ENCODE measurements at places on chromosomes 11 and 22.

GRCh38 chr11:44290208-44290607, 19.7 kb downstream of the ALX4 start:
- DNase-seq = no peak

DNA sequence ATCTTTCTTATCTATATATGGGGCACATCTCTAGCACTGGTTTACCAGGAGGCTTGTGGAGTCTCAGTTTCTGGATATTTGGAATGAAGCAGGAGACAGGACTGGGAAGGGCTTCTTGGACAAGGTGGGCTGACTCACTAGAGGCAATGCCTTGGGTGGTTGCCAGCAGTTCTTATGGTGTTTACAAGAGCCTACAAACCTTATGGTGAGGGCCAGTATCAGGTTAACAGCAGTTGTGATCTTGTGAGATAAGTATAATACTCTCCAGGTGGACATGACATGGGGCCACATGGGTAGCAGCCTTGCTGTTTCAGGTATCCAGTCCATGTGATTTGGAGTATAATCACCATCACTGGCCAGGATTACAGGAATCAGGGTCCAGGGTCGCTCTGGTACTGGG, 10.2 kb downstream of the FUT4 start:
- no peak for DNase-seq

- no peak for DNase-seq
Observed at GRCh38 chr11:28400331-28401100, 292.3 kb downstream of the METTL15 start.

- no peak for DNase-seq
Observed at GRCh38 chr22:37416389-37416788, 10.9 kb downstream of the ELFN2 start.

- DNase-seq = no peak
Observed at GRCh38 chr22:48389916-48390315, 1437.8 kb downstream of the BRD1 start.

DNA sequence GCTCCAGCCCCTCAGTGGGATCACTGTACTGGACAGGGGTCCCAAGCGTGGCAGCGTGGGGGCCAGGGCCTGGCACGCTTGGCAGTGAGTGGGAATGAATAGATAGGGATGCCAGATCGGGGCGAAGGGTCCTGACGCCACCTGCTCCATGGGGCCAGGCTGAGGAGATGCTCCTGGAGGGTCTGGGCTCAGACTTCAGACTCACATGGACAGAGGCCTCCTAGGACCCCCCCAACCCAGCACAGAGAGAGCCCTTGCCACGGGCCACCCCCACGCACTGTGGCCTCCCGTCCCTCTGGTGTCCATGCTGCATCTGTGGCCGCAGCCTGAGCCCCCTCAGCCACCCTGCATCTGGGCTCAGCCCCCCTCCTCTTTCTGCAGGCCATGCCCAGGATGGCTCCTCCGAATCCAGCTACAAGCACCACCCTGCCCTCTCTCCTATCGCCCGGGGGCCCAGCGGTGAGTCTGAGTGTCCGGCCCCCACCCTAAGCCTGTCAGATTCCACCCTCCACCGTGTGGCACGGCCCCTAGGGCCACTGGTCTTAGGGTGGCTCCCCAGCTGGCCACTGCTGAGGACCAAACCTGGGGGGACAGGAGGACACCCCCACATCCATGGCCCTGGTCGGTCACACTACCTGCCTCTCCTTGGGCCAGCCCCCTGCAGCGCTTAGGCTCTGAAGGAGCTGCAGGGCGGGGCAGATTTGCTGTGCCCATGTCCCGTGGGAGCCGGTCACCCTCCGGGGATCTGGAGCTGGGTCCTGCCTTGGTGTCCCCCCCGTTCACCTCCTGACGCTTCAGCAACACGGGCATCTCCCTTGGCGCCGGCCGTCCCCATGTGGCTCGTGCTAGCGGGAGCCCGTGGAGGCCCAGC, 2.7 kb downstream of the MUC5AC start:
- no peak for DNase-seq

- DNase-seq = no peak
Observed at GRCh38 chr22:48105259-48105658, 1342.8 kb downstream of the TBC1D22A start.

GRCh38 chr11:72048766-72049460, 31.4 kb downstream of the NUMA1 start:
- DNase-seq = peak; percentile 24

- no peak for DNase-seq
Observed at GRCh38 chr11:1946812-1947484, at the start of gene MRPL23. Gene MRPL23 (plus strand): TSS chr11:1947332. CDS start chr11:1947363, 31 bp downstream.

DNA sequence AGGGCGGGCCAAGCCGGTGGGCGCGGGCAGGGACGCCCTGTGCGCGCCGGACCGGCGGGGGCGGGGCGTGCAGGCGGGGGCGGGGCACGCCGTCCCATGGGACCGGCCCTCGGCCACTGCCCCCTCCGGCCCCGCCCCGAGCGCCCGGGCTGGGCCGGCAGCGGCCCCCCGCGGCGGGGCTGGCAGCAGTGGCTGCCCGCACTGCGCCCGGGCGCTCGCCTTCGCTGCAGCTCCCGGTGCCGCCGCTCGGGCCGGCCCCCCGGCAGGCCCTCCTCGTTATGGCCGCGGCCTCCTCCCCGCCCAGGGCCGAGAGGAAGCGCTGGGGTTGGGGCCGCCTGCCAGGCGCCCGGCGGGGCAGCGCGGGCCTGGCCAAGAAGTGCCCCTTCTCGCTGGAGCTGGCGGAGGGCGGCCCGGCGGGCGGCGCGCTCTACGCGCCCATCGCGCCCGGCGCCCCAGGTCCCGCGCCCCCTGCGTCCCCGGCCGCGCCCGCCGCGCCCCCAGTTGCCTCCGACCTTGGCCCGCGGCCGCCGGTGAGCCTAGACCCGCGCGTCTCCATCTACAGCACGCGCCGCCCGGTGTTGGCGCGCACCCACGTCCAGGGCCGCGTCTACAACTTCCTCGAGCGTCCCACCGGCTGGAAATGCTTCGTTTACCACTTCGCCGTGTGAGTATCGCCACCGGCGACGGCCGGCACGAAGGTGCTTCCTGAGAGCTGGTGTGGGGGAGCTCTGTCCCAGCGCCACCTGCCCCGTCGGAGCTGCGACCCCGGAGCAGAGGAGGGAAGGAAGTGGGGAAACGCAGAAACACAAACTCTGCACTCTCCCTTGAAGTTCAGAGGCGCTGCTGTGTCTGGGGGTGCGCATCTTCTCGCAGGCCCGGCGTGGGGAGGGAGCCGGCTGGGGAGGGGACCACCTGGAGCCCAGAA, at the start of gene KCNQ1:
Gene KCNQ1 (plus strand): TSS at position 188 of the 925 bp plus-strand sequence. CDS start 91 bp downstream, at position 279.
- DNase-seq = no peak

- DNase-seq = no peak
Observed at GRCh38 chr11:76321340-76321739, 59.6 kb downstream of the THAP12 start.

GRCh38 chr11:74055938-74056337, 47.1 kb upstream of the UCP3 start:
- DNase-seq = no peak

- no peak for DNase-seq
Observed at GRCh38 chr11:69041516-69041915, 7.2 kb upstream of the TPCN2 start.

- DNase-seq = no peak
Observed at GRCh38 chr11:60570970-60571369, 55.8 kb downstream of the MS4A13 start.

DNA sequence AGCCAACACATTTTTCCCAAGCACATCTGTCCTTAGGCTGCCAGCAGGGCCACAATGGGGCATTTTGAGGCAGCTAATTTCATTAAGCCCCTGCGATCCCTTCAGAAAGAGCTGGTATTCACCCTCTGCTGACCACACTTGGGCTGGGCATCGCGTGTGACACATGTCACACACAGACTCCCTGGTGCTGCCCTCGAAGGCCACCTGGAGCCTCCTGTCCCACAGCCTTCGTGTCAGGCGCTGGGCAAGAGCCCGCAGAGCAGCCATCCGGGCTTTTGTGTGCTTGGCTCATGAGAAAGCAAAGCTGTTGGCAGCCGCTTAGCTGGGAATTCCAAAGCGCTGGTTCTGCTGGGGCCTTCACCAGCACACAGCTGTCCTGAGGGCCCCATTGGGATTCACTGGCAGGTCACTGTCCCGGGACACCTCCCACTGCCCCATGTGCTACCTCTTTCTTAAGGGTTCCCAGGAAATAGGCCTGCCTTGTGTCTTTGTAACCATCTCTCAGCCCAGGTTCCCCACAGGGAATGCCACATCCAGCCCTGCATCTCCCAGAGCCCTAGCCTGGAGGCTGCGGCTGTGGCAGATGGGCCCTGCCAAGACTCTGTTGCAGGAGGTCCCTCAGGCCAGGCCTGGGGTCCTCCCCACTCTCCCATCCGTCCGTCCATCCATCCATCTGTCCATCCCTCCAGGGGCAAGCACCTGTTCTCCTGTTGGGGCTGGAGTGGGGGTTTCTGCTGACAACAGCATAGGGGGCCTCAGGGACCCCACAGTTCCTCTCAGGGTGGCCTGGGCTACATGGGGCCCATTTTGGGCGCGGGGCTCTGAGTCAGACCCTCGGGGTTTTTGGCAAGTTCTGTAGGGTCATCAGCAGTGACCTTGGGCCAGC, 4.9 kb downstream of the CLDN5 start:
- no peak for DNase-seq

DNA sequence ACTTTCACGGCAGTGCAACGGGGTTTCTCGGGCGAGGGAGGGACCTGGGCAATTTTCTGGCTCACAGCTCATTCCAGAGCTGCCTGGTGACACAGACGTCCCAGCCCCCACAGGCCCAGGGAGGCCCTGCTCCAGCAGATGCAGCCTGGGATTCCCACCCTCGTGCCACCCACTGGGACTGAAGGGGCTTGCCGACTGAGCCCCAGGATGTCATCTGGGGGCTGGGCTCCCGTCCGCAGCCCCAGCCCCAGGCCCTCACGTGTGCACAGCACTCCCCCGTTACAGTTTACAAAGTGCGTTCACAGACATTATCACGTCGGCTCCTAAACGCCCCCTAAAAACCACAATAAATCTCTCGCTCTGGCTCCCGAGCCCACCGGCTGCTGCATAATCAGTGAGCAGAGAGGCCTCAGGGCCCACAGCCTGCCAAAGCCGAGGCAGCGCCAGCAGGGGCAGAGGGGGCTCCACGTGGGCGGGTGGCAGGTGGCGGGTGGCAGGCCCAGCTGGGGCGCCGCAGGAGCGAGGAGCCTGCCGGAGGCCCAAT, 76.9 kb upstream of the TCF20 start:
- DNase-seq = no peak

DNA sequence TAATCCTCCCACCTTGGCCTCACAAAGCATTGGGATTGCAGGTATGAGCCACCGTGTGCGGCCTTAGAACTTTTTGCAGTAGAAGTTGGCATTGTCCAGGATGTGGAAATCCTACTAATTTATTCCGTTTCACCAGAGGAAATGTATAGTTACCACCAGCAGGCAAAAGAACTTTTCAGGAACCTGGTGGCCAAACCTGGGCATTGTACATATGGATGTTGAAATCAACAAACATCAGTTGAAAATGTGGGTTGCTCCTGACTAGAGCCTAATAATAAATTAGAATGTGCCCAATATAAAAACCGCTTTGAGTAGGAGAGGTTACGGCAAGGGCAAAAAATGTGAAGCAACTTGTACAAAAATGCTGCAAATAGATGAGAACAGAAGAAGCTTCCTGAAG, 40.7 kb upstream of the XBP1 start:
- DNase-seq = no peak

DNA sequence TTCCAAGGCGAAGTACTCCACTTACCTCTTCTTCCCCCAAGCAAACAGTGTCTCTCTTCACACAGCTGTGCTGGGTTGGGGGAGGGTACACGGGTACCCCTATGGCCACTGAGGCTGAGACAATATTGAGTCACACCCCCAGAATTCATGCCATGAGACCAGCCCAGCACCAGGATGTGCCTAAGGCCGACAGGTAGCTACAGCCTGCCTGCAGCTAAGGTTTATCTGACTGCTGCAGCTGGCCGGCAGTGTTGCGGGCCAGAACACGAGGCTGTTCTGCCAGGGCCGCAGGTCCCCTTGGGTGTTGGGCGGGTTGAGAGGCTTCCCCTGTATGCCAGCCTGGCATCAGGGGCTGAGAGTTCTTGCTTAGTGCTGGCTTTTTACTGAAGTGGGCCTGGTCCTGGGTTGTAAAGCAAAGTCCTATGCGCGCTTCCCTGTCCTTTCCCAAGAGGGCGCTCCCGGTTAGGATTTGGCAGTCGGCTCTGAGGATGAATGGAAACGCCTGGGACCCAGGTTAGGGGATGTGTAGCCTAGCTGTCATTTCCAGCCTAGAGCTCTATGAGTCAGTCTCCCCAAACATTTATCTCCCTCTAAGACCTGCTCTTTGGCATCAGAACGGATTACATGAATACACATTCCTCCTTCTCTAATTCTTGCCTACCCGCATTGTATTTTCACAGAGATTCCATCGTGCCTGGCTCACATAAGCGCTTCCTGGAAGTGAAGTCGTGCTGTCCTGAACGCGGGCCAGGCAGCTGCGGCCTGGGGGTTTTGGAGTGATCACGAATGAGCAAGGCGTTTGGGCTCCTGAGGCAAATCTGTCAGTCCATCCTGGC, 7.1 kb downstream of the USP18 start:
- DNase-seq = peak; percentile 52

GRCh38 chr11:93986716-93987115, 34.4 kb upstream of the HEPHL1 start:
- no peak for DNase-seq

- DNase-seq = peak; percentile 93
Observed at GRCh38 chr11:121655537-121656327, 203.0 kb upstream of the SORL1-AS1 start.

DNA sequence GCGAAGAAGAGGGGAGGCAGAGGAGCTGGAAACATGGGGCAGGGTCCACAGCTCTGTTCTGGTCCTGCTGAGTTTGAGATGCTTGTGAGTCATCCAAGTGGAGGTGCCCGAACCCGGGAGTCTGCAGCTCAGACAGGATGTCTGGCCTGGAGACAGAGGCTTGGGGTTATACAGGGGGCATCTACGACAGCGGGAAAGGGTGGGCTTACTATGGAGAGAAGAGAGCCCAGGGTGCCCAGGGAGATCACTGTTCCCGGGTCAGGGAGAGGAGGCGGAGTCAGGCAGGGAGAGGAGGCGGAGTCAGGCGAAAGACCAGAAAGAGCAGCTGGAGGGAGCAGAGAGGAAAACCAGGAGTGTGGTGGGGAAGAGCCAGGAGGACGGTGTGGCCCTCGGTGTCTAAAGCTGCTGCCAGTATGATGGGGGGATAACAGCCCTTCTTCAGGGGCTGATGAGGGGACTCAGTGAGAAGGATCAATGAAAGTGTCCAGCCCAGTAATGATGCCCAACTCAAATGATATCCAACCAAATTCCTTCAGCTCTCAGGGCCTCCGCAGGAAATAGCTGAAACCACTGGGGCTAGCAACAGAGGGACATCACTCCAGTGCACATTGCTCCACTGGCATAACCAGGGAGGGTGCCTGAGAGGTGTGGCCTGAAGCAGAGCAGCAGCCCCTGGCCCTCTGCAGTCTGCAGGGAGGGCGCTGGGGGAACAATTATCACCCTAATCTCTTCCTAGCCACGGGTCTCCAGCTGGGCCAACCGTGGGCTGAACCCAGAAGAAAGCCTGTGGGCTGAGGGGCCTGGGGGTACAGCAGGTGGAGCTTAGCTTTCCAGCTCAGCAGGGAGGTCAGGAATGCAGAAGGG, 2.6 kb upstream of the LTBP3 start:
- no peak for DNase-seq
